Upper lobe of left lung (tissue), 6 donors: ENCODE measurements at places on chromosomes 2 and 18. TPM values are rescaled to one million over a fixed set of nuclear protein-coding genes. Genes with fewer than 3 reads are reported as not detected.

The CYTIP gene
- 23.1 TPM for total RNA-seq

DNA sequence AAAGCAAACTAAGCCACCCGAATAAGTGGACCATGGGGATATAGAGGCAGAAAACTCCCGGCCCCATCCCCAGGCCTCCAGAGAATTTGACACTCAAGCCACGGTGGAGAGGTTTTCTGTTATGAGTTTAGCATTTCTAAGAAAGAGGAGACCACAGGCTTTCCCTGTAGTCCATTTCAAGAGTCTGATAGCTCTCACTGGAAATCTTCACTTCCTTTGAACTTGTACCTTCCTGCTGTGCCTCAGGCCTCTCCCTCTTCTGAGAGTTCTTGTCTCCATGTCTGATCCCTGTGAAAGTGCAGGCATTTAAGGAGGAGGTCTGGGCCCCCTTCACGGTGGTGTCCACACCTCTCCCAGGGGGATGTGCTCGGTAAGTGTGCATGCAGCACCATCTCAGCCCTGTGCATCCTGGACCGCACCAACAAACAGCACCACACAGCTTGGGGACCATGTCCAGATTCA, 113.7 kb downstream of the BCL2 start:
- no peak for DNase-seq

- no peak for DNase-seq
Observed at GRCh38 chr18:37900326-37900725, 334.7 kb upstream of the CELF4 start.

- DNase-seq, result no peak
Observed at GRCh38 chr18:35348001-35348400, 3.8 kb upstream of the ZNF24 start.

DNA sequence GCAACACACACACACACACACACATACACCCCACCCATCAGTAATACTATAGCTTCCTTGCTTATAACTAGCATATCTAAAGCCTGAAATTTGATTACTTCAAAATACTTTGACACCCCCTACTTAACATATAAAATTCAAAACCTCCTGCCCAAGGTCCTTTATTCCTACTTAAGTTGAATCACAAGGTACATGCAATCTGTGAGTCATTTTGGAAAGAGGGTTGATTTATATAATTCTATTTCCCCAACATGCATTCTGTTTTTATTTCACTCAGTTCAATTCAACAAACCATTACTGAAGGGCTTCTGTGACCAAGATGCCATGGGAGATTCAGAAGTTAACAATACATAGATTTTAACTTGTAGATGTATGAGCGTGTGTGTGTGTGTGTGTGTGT, 420.7 kb downstream of the METTL4 start:
- no peak for DNase-seq

- no peak for DNase-seq
Observed at GRCh38 chr2:145156199-145156598, 636.3 kb upstream of the ZEB2 start.

DNA sequence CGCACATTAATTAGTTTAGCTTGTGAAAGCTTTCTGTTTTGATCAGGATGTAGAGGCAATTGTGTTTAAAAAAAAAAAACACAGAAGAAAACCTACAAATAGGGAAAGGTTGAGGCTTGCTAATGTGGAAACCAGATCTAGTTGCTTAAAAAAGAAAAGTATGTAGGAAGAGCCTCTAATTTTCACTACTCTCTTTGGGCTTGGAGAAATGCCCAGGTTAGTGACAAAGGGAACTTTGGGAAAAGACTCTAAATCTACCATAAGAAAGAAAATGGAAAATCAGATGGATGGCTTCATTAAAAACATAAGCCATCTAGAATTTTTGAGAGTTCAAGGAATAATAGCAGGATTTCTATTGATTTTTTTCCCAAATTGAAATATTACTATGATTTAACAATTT, 47.3 kb upstream of the SLC38A11 start:
- DNase-seq, result no peak

- DNase-seq, result no peak
Observed at GRCh38 chr2:209663656-209664055, 108.0 kb upstream of the UNC80 start.

DNA sequence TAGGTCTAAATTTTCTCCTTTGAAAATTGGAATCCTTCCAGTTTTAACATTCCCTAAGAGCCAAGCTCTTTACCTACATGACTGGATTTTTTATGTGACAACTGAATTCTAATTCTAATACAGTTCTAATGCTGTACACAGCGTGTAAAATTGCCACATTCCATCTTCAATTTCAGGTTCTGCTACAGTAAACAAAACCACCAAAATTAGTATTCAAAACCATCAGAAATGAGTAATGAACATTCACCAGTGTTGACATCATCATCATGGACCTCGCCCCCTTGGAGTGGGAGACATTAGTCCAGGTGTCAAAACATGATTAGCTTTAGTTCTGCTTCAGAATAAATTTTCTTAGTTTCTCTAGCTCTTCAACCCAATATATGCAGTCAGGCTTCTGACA, 133.6 kb downstream of the MBD2 start:
- DNase-seq, result no peak
